ENCODE measurements at places on chromosomes 7 and 10.
A peak's percentile ranks its signal among the peaks of the same experiment; 100 is the strongest.

DNA sequence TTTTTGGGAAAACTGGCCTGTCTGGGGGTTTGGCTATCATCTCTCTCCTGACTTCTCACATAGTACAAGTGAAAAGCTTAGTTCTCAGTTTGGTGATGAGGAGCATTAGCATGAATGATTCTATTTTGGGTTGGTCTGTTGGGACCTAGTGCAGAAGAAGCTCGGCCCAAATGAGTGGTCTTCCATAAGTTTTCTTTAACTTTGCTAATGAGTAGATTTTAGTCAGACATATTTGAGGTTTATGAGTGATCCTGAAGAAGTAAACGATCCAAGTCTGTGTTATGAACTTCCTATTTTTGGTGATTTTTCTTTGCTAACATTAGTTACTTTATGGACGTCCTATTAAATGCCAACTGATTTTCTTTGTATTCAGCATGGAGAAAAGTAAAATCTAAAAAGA lies 51.7 kb upstream of the CALD1 start:
- DNase-seq: no peak

- DNase-seq: no peak
Measured at GRCh38 chr7:3482147-3482921, 181.3 kb downstream of the SDK1 start.

DNA sequence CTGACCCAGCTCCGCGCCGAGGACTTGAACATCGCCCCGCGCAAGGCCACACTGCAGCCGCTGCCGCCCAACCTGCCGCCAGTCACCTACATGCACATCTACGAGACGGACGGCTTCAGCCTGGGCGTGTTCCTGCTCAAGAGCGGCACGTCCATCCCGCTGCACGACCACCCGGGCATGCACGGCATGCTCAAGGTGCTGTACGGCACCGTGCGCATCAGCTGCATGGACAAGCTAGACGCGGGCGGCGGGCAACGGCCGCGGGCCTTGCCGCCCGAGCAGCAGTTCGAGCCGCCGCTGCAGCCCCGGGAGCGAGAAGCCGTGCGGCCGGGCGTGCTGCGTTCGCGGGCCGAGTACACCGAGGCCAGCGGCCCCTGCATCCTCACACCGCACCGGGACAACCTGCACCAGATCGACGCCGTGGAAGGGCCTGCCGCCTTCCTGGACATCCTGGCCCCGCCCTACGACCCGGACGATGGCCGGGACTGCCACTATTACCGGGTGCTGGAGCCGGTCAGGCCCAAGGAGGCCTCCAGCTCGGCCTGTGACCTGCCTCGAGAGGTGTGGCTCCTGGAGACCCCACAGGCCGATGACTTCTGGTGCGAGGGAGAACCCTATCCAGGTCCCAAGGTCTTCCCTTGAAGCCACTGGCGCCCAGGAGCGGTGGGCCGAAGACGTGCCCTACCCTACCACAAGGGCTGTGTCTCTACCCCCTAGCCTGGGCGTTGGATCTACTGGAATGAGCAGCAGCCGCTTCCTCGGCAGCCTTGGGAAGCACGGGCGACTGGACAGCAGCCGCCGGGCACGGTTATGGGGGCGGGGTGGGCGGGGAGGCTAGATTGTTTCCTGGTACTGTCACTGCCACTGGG lies 945 bp downstream of the ADO start:
- DNase-seq: peak; percentile 26

- no peak for DNase-seq
Measured at GRCh38 chr10:30503700-30504266, 69.8 kb downstream of the MAP3K8 start.

GRCh38 chr10:119541459-119542356 lies 811 bp downstream of the RGS10 start:
- DNase-seq: peak; percentile 55

GRCh38 chr7:2734751-2735571 lies 47.0 kb downstream of the AMZ1 start:
- no peak for DNase-seq
